Activated CD4-positive, alpha-beta T cell treated with anti-CD3 and anti-CD28 coated beads, Interleukin-2, amount 50 U/mL, for 16 hours (primary cell): ENCODE measurements at places on chromosomes 2 and 18.

GRCh38 chr2:151334082-151334815 lies 23.1 kb upstream of the TNFAIP6 start:
- no peak for DNase-seq

DNA sequence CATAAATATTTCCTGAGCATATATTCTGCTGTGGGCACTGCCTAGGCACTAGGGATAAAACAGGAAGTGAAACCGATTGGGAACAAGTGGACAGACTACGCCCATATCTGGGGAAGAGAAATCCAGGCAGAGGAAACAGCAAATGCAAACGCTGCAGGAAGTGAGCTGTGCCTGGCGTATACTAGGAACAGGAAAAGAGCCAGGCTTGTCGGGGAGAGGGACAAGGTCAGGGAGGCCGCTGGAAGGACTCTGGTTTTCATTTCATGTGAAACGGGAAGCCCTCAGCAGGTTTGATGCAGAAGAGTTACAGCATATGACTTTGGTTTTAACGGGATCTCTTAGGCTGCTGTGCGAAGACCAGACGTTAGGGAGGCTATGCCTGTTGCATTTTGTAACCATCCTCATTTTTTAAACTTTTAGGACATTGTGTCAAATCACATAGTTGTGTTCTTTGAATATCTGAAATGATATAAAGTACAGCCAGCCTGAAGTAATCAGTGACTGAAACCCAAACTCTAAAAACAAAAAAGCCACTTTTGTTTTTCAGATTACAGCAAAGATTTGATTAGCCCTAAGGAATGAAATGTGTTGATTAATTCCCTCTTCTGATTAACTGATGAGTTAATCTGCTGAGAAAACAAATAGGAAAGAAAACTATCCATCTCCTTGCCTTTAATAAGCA lies 110.2 kb upstream of the PIEZO2 start:
- no peak for DNase-seq

DNA sequence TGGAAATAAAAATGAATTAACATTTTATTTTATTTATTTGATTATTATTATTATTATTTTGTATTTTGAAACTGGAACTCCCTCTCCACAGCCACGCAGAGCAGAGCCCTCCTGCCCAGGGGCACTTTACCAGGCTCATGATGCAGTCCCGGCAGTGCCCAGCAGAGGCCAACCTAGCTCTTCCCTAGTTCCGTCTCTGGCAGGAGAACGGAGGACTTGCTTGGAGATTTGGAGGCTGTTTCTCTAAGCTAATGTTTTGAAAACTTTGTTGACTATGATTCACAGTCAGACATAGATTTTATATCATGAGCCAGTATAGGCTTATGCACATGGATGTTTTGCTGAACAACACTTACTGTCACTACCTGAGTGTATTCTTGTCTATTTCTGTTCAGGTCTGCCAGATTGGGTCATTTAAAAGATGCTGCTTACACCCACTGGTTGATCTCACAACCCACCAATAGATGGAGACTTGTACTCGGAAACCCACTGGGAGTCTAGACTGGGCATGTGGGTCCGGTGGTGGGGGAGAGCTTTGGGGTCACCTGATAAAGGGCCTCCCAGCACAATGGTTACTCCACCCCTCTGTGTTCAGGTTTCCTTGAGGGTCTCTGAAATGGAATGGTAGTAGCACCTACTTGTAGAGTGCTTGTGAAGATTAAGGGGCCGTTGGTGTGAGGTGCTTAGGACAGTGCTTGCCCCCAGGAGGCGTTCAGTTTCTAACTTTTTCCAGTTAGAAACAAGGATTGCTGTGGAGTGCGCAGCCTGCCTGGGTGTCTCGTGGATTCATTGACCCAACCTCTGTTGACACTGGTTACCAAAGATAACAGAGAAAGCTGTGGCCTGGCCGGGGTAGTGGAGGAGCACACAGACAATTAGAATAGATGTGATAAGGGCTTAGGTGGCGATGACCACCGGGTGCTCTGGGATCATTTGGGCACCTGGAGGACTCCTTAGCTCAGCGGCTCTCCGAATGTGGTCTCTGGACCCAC lies 177.3 kb downstream of the HAUS1 start:
- peak; percentile 54 for DNase-seq

DNA sequence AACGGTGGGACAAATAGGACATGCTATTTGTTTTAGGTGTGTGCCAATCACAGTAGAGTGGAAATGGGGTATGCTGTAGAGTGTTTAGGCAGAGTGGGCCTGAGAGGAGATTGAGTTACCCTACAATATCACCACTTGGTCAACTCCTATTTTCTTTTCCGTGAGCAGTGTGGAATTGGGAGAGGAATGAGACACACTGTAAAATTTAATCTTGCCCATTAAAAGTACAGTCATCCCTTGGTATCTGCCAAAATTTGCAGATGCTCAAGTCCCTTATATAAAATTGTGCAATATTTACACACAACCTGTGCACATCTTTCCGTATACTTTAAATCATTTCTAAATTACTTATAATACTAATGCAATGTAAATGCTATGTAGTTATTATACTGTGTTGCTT lies 12.4 kb downstream of the FBXO48 start:
- DNase-seq, result no peak

DNA sequence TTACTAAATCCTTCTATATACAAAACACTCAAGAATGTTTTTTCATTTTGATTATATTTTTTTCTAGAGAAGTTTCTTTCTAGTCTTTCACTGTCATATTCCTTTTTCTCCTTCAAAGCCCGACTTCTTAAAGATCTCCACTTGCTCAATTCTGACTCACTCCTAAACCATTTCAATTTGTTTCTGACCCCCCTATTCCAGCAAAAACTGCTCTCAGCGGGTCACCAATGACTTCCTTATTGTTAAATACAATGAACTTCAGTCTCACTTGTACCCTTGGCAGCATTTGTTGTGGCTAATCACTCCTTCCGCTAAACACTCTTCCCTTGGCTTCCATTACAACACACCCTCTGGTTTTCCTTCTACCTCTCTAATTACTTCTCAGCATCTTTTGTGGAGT lies 111.1 kb upstream of the RBBP8 start:
- DNase-seq, result no peak

DNA sequence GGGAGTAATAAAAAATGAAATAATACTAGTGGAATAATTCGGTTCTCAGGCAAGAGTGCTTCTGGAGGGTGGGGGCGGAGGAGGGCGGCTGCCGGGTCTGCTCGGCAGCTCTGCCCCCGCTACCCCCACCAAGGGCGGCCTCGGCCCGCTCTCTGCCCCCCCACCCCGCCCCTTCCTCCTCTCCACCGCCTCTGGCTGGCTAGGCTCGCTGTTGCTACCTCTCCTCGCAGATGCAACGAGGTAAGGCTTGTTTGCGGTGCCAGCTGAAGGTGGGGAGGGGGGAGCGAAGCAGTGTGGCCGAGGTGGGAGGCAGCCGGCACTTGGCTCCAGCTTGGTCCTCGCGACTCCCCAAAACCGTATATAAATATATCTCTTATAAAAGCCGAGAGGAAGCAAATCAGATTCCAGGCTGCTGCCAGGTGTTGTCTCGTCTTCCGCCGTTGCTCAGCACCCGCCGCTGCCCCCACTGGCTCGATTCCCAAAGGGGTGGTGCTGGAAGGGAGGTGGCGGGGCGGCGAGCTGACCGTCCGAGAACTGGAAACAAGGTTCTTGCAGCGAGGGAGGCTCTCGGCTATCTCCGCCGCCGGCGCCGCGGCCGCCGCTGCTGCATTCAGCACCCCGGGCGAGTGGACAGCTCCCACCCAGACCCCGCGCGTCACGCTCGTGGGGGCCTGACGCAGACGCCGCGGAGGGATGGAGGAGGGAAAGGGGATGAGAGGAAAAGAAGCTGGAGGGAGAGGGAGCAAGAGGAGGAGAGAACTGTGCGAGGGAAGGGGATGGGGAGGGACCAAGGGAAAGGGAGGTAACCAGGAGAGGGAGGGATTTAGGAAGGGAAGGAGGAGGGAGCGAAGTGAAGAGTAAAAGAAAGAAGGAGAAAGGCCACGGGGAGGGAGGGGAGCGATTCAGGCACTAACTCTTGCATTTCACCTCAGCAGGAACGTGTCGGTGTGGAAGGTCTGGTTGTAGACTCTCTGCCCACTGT lies at the start of gene MARCHF4:
MARCHF4 (minus strand) TSS at position 763 of the 982 bp plus-strand sequence. CDS start 2,223 bp downstream, outside the sequence.
- DNase-seq, result peak; percentile 37

DNA sequence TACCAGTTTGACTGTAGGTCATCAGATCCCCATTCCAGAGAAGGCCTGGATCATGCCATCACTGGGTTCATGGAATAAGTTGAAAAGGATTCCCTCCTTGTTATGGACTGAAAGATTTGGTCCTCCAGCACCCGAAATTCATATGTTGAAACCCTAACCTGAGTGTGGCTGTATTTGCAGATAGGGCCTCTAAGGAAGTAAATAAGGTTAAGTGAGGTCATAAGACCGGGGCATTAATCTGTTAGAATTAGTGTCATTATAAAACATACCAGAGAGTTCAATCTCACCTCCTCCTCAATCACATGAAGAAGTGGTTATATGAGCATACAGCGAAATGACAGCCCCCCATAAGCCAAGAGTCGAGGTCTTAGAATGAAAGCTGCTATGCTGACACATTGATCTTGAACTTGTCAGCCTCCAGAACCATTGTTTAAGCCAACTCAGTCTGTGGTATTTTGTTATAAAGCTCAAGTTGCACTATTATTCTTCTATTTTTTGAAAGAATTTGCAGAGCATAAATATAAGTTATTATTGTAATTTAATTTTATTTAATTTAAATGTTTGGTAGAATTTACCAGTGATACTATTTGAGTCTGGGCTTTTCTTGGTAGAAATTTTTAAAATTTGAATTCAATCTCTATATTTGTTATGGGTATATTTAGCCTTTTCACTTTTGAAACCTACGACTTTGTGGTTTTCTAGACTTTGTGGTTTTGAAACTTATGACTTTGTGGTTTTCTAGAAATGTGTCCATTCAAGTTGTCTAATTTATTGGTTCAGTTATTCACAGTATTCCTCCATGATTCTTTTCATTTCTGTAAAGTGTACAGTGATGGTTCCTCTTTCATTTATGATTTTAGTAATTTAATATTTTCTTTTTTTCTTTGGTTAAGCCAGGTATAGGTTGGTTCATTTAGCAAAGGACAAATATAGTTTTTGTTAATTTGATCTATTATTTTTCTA lies 1206.7 kb upstream of the CDH2 start:
- no peak for DNase-seq

DNA sequence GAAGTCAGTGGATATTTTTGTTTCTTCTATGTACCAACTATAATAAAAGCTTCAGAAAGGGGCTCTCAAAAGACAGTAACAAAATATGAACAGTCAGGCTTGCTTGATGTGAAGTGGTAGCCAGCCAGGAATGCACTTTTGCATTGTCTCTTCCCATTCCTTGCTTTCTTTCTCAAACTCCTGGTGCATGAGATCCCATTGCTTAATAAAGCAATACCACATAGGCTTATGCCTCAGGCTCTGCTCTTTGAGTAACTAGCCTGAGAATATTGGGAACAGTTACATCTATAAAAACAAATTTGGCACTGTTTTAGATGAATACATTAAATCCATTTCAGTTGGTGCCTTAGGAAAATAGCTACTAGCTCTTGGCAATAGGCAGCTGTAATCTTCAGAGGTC lies 62.6 kb upstream of the ST6GAL2 start:
- DNase-seq, result no peak

DNA sequence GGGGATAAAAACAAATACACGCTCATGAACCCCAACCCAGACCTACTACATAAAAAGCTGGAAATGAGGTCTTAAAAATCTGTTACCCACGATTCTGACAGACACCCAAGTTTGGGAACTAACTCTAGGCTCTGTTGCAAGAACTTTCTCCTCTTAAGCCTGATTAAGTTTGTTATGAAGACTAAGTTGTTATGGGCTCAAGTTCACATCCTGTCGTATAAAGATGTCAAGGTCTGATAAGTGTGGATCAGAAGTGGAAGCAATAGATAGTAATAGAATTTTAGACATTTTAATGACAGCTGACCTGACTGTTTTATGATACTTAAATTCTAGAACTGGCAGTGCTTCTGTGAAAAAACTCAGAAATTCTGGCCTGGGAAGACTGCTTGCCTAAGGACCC lies 43.2 kb downstream of the LPIN2 start:
- no peak for DNase-seq

GRCh38 chr2:31886700-31887099 lies 124.1 kb downstream of the MEMO1 start:
- peak; percentile 6 for DNase-seq
